Right forelimb (tissue), 1 donor: ENCODE measurements at places on chromosomes 1 and 21.

DNA sequence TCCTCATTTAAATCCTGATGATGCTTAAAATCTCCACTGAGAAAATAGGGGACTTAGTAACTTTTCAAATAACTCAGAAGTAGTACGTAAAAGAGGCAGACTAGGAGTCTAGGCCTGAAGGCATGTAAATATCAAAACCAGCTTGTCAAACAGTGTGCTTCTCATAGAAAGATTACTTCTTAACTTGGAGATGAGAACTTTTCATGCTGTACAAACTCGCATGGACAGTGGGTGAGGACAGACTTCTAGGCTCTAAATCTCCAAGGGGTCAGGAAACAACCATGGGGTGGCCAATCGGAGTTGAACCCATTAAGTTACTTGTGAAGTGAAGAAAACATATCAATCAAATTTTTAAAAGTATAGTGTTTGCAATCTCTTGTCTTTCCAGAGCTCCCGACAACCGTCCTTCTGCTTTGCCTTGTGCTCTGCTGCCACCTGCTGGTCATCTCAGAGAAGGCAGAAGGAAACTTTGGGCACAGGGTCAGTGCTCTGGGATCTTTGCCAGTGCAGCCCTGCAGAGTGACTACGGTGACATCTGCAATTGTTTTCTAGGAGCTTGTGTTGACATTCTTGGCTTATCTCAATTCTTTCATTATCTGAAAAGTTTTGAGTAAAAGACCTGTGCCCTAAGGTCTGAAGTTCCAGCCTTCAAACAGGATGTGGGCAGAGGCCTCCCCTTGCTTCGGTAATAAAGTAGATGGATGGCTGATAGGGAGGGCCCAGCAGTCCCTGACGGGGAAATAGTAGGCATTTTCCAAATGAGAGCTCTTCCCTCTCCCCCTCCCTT is 105.1 kb upstream of the PDE4B start:
- DNase-seq: peak; percentile 90

DNA sequence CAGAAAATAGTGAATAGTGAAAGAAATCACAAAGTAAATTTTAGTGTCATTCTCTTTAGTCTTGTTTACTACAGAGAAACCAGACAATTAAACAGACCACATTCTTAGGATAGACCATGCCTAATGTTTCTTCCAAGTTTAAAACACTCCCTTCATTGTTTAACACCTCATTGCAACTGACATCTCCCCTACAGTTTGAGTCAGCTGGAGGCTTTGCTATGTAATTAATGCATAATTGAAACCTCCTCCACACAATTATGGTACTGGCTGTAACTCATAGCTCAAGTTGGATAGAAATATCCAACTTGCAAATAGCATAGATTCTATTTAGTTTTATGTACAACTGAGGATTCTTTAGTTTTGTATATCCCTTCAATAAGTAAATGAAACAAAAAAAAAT is 35.2 kb upstream of the B3GALT2 start:
- no peak for DNase-seq

GRCh38 chr1:182331387-182331786 is 60.2 kb downstream of the GLUL start:
- DNase-seq: no peak

- DNase-seq: peak; percentile 75
Observed at GRCh38 chr1:165543532-165544438, at the start of gene LRRC52. LRRC52 (plus strand) TSS chr1:165544000; CDS start chr1:165544297, 297 bp downstream.

DNA sequence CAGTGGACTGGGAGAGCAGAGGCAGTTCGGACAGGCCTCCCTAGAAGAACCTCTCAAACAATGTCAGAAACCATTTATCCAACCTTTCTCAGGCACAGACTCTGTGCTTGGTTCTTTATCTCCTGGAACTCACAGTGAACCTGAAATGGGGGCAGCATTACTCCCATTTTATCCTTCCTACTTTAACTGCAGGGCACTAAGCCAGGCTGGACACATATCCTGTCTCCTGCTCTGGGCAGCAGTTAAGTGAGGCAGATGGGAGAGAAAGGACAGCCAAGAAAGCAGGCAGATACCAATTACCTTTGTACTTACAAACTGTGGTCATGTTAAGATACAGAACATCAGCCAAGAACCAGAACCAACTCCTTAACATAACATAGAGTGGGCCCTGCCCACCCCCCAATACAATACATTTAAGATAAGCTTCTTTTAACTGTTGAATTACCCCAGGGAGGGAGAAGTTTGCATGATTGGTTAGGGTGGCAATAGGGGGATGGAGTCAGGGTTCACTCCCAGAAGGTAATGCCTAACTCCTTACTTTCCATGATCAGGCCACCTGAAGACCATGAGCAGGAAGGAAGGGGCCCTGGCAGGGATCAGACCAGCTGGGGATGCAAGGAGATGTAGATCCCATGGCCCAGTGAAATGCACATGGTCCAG is 10.9 kb downstream of the KDF1 start:
- DNase-seq: no peak

DNA sequence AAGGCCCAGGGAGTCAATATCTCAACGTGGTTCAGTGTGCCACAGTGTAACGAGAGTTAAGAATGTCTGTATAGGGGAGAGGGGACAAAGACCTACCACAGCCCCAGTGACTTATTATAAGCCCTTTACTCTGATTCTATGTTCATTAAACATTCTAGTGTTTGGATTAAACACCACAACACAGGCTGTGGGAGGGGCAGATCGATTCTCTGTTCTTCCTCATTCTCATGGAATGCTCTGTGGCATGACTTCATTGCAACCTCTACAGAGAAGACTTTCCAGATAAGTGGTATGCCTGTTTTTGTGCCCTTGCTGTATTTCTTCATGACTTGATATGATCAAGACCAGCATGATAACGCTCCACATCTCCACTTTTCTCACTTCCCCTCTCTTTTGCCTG is 39.0 kb upstream of the CD5L start:
- DNase-seq: no peak

DNA sequence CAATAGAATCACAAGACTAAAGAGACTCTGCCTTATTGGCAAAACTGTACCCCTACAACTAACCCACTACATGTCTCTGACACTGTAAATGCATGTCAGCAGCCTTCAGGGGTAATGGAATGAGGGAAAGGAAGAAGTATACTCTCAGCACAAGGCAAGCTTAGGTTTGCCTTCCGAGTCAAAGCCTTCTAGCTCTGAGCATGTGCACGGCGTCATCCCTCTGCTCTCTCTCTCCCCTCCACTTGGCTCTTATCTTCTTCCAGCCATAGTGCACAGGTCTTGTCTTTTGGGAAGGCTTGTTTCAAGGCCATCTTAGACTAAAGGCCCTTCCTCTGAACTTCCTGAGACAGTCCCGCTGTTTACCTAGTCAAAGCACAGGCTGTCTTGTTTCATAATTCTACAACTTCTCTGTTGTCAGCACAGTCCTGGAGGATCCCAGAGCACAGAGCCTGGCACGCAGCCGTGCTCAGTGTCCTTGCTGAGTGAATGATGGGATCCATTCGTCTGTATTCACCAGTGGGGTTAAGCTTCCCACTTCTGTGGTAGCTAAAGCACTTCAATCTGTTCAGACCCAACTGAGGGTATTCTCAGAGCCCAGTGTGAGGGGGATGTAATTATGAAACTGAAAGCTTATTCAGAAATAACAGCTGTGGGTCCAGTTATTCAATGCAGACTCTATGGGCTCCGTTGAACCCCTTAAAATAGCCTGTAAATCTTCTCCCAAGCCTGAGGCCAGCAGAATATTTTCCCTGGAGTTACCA is 166.5 kb upstream of the PLD5 start:
- no peak for DNase-seq

GRCh38 chr1:30903343-30904034 is 5.1 kb downstream of the SDC3 start:
- DNase-seq: peak; percentile 36

DNA sequence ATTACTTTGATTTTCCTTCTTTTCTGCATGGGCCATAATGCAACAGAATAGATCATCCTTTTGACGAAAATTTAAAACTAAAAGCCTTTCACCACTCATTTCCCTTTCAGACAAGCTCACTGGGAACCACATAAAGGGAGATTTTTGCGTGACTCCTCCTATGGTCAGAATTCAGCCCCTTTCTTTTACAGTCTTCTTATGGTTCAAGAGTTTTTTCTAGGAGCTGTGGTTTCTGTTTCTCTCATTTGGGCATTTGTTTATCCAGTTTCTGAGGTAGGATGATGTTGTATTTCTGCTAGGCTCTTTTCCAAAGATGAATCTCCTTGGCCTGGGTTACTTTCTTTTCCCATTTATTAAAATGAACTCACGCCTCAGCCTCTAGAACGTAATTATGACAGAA is 16.9 kb downstream of the RGS1 start:
- no peak for DNase-seq

- DNase-seq: no peak
Observed at GRCh38 chr1:232579958-232580941, 49.7 kb downstream of the SIPA1L2 start.
